ENCODE measurements at places on chromosomes 3 and 15. TPM values are rescaled to one million over a fixed set of nuclear protein-coding genes. Genes with fewer than 3 reads are reported as not detected.

Gene MRPS22
- total RNA-seq: 74.1 TPM

GRCh38 chr3:152346740-152347139 is 78.0 kb downstream of the MBNL1 start:
- no peak overlapping the region for H3K27ac ChIP-seq
- H3K4me1 ChIP-seq: peaks cover 36% of the 10 kb centered on the region
- H3K4me3 ChIP-seq: no peak overlapping the region
- no peak for DNase-seq
- H3K27me3 ChIP-seq: no peaks in the 10 kb centered on the region
- H3K36me3 ChIP-seq: peaks cover 39% of the 10 kb centered on the region

Gene SERINC4
- 0.07 TPM for total RNA-seq

GRCh38 chr3:135739779-135740178 is 225.7 kb upstream of the PPP2R3A start:
- peaks cover 18% of the 10 kb centered on the region for H3K27me3 ChIP-seq
- no peak overlapping the region for H3K27ac ChIP-seq
- H3K36me3 ChIP-seq: no peaks in the 10 kb centered on the region
- H3K4me1 ChIP-seq: peaks cover 8% of the 10 kb centered on the region

Gene EPB42
- not detected for total RNA-seq

Gene GOLGA8R
- 0.27 TPM for total RNA-seq

GRCh38 chr15:69421498-69421897 is 7.3 kb downstream of the KIF23 start:
- H3K4me1 ChIP-seq: peaks cover 59% of the 10 kb centered on the region
- H3K36me3 ChIP-seq: peaks cover 40% of the 10 kb centered on the region
- H3K4me3 ChIP-seq: no peak overlapping the region
- no peak overlapping the region for H3K27ac ChIP-seq
- H3K27me3 ChIP-seq: no peaks in the 10 kb centered on the region
- no peak for DNase-seq

GRCh38 chr3:63911873-63912767 is at the start of gene SCAANT1:
SCAANT1 (minus strand) TSS chr3:63912383.
- peak within 1 kb of the TSS; percentile 95 for H3K27ac ChIP-seq
- DNase-seq: peak; percentile 87
- peaks cover 14% of the 10 kb centered on the region for H3K36me3 ChIP-seq
- H3K27me3 ChIP-seq: no peaks in the 10 kb centered on the region
- H3K4me3 ChIP-seq: peak within 1 kb of the TSS; percentile 92
- peaks cover 60% of the 10 kb centered on the region for H3K4me1 ChIP-seq

DNA sequence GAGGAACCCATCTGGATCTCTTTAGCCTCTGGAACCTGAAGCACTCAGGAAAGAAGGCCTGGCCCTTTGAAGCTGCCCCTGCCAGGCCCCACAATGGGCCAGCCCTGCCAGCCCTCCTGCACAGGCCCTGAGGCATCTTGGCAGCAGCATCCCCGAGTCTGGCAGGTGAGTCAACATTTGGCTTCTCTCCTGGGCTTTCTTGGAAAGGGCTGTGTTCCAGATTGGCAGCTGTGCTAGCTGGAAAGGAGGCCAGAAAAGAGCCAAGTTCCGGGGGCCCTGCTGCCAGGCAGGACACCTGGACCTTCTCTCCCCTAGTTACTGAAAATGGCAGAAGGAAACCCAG is 187.2 kb downstream of the SHQ1 start:
- H3K4me1 ChIP-seq: peaks cover 11% of the 10 kb centered on the region
- H3K36me3 ChIP-seq: no peaks in the 10 kb centered on the region
- H3K4me3 ChIP-seq: no peak overlapping the region
- H3K27me3 ChIP-seq: peaks cover 5% of the 10 kb centered on the region
- peak; percentile 89 for DNase-seq
- H3K27ac ChIP-seq: no peak overlapping the region

DNA sequence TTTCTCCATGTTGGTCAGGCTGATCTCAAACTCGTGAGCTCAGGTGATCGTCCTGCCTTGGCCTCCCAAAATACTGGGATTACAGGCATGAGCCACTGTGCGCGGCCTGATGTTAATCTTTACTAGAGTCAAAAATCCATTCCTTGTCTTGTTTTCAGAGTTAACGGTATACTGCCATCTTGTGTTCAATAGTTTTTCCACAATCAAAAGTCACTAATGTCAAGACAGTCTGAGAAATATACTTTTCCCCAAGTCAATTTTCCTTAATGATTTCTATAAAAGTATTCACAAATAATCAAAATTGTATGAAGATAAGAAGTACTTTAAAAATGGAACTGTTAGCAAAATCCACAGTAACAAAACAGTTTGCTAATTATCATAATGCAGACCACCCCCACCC is 8.5 kb downstream of the CRBN start:
- H3K27me3 ChIP-seq: no peaks in the 10 kb centered on the region
- no peaks in the 10 kb centered on the region for H3K4me1 ChIP-seq
- no peak overlapping the region for H3K27ac ChIP-seq
- H3K36me3 ChIP-seq: peaks cover 16% of the 10 kb centered on the region
- peak; percentile 17 for DNase-seq

- H3K4me1 ChIP-seq: no peaks in the 10 kb centered on the region
- DNase-seq: no peak
- no peak overlapping the region for H3K27ac ChIP-seq
- H3K27me3 ChIP-seq: no peaks in the 10 kb centered on the region
These were observed 98.5 kb upstream of the FHIT start for GRCh38 chr3:61349717-61350116.

DNA sequence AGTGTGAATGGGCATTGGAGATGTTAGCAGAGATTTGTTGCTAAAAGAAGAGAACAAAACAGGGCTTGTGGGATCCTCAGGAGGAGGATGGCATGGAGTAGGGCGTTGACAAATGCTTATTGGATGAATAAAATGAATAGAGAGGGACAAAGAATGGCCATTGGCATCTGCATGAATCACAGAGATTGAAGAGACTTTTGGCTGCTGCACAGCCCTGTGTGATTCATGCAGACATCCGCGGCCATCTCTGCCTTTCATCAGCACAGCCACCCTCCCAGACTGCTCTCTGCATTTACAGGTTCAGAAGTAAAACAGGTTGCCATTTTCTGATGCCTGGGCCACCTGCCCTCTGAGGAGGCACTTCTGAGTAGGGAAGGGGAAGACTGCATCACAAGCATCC is 397.9 kb downstream of the EPHB1 start:
- H3K36me3 ChIP-seq: no peaks in the 10 kb centered on the region
- peak; percentile 17 for DNase-seq
- no peaks in the 10 kb centered on the region for H3K27me3 ChIP-seq
- no peak overlapping the region for H3K27ac ChIP-seq

DNA sequence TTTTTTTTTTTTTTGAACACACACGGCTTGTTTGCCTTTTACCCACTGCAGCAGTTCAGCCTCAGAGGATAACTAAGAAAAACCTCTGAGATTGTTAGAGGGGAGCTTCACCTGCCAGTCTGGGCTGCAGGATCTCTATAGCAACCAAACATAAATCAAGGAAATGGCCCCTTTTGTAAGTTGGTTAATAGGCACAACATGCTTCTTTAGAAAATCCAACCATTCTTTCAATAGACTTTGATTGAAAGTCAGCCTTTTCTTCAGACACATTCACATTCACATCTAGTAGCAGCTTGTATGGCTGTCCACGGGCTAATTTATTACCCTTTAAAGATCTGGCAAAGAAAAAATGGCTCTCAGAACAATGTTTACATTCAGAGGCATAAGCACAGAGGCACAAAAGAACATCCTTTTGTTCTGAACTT is 136.6 kb upstream of the RARB start:
- H3K27ac ChIP-seq: no peak overlapping the region
- no peak overlapping the region for H3K4me3 ChIP-seq
- DNase-seq: no peak

DNA sequence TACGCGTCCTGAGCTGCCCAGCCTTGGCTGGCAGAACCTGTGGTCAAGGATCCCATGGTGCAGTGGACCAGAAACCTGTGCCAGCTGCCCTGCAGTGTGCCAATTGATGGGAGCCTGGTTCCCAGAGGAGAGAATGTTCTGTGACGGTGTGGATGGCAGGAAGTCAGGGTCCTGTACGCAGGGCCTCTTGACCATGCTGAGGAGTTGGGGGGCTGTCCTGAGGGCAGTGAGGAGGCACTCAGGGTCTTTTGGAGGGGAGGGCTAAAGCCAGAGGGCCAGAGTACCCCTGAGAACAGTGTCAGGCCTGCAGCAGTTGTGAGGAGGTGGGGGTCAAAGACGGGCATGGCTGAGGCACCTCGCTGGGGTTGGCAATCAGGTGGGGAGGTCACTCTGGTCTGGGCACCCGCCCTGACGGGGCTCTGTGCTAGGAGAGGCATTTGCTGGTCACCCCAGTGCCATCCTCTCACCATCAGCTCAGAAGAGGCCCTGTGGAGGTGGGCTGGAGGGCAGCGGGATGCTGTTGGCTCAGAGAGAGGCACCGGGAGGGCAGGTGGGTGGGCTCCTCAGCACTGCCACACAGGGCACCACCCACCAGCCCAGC is 61.0 kb downstream of the SCN5A start:
- peaks cover 10% of the 10 kb centered on the region for H3K27me3 ChIP-seq
- H3K4me3 ChIP-seq: no peak overlapping the region
- H3K4me1 ChIP-seq: no peaks in the 10 kb centered on the region
- no peaks in the 10 kb centered on the region for H3K36me3 ChIP-seq
- no peak overlapping the region for H3K27ac ChIP-seq

Gene SLC51B
- total RNA-seq: not detected

All from HFFc6 (cell line).